Activated T-helper 1 cell treated with Interleukin-2 at 50 U/mL for 16 hours (primary cell): ENCODE measurements at places on chromosomes 1 and 21.

GRCh38 chr1:183023601-183024316 is 539 bp downstream of the LAMC1 start:
- DNase-seq = no peak

GRCh38 chr1:218363141-218363540 is 18.0 kb downstream of the TGFB2 start:
- no peak for DNase-seq

GRCh38 chr1:46595127-46595526 is 8.9 kb downstream of the MKNK1 start:
- no peak for DNase-seq

DNA sequence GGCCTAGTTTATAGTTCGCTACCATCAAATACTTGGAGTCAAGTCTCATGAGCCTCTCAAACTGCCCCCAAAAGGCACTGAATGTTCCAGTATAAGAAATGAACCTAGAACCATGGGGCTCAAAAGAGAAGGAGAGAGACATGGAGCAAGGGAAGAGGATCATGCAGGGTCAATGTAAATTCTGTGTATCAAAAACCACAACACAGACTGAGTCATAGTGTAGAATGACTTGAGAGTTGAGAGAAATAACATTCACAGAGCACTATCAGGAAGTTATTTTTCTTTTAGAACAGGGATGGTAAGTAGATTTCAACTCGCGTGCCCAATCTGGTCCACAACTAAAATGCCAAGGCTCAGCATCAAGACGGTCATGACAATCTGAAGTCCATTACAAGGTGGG is 59.8 kb downstream of the GNG12 start:
- DNase-seq = no peak

DNA sequence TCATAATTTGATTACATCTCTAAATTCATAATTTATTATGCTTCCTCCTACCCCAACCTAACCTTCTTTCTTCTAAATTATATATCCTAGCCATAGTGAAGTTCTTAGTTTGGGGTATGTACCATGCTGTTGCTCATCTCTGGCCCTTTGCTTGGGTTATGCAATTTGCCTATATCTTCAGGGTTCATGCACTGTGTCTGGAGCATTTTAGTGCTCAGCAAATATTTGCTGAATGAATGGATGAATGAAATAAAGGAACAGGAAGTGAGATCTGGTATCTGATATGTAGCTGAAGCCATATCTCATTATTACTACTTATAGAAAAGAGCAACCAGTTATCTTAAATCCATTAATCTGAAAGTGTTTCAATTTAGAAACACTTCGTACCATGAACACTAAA is 137.6 kb downstream of the GPATCH2 start:
- no peak for DNase-seq

GRCh38 chr21:37072274-37072987 is 440 bp downstream of the PIGP start:
- peak; percentile 55 for DNase-seq

DNA sequence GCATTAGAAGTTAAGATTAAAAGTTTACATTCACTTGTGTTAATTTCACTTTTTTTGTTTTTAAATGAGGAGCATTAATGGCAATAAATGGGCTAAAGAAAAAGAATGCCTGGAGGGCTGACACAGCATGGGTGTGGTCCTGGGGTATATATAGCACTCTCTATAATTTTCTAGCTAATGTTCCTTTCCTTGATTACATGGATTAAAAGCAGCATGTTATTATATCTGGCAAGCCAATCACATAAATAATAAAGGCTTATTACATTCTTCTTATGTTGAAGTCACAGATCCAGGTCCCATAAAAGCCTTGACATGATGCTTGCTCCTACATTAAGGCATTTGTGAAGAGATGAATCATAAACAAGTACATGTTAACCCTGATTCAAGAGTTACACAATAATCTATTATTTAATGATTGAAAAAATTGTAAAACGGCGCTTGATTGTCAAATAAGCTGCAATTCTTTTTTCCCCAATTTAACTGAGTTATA is 91.4 kb downstream of the LYPLAL1 start:
- DNase-seq = no peak
